ENCODE measurements at places on chromosomes 4 and X.
A peak's percentile ranks its signal among the peaks of the same experiment; 100 is the strongest.

GRCh38 chr4:61200916-61201526, 895 bp downstream of the ADGRL3 start:
- DNase-seq: no peak

DNA sequence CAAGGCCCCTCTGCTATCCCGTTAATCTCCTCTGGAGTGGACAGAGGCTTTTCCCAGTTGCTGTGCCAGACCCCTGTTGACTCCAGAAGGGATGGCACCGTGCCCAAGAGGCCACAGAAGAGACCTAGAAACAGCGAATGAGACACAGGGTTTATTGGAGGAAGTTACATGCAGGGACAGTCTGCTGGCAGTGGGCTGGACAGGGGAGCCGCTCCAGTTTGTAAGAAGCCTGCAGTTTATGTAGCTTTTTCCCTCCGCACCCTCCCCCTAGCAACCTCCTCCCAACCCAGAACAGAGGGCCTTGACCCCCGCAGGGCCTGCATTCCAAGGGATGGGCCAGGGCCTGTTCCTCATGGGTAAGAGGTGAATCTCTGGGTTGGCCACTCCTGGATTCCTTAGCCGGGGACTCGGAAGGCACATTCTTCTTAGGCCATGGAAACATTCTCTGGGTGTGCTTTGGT, 216.8 kb upstream of the PSAPL1 start:
- no peak for DNase-seq

GRCh38 chr4:141415651-141416050, 195.0 kb downstream of the ZNF330 start:
- DNase-seq: no peak

GRCh38 chrX:38192007-38192810, 28.5 kb downstream of the SRPX start:
- no peak for DNase-seq

DNA sequence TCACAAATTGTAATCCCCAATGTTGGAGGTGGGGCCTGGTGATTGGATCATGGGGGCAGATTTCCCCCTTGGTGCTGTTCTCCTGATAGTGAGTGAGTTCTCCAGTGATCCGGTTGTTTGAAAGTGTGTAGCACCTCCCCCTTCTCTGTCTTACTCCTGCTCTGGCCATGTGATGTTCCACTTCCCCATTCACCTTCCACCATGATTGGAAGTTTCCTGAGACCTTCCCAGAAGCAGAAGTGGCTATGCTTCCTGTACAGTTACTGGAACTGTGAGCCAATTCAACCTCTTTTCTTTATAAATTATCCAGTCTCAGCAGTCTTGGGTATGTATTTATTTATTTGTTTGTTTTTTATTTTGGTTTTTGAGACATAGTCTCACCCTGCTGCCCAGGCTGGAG, 143.2 kb downstream of the CPE start:
- no peak for DNase-seq

DNA sequence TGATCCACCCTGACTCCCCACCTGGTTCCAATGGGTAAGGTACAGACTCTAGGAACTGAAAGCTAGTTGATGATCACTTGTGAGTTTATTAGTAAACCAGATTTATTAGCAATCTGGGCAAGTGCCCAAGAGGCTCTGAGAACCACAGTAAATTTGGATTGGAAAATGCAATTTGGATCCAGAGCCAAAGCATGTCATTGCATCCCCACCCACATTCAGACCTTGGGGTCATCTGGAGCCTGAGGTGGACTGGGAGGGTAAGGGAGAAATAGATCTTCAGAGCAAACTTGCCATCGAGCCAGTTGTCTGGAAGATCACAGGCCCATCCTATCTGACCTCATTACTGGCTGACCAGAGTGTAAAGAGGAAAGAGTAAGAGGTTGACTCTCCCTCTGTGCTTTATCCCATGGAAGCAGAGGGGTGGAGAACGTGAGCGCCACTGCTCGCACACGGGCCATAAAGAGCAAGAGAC, 78.7 kb upstream of the RASGEF1B start:
- DNase-seq: no peak

DNA sequence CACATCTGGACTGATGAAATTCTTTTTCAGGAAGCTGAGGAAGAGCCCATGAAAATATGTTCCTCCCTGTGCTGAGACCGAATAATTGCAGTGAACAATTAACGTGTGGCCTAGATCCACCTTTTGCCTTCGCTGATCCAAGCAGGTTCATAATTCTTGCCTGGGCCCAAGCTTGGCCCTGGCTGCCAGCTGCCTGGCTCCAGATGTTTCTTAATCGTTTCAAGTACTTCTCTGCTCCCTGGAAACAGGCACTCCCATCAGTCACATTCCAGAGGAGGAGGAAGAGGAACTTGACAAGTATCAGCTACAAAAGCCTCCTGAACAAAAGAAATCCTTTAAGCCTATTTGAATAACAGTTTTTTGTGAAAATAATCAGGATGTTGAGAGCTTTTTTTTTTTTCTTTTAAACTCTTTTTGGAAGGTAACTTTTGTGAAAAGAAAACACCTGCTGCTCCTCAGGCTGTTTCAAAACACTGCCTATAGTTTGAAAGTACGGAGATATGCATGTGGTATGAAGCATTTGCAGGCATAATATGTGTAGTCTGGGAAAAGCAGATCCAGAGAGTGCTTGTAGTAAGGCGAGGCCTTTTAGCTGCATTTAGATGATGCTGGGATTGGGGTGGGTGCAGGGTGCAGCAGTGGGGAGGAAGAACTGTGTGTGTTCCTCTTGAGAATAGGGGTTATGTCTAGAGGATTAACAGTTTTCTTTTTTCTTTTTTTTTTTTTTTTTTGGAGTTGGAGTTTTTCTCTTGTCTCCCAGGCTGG, 154.4 kb downstream of the PTTG2 start:
- no peak for DNase-seq

DNA sequence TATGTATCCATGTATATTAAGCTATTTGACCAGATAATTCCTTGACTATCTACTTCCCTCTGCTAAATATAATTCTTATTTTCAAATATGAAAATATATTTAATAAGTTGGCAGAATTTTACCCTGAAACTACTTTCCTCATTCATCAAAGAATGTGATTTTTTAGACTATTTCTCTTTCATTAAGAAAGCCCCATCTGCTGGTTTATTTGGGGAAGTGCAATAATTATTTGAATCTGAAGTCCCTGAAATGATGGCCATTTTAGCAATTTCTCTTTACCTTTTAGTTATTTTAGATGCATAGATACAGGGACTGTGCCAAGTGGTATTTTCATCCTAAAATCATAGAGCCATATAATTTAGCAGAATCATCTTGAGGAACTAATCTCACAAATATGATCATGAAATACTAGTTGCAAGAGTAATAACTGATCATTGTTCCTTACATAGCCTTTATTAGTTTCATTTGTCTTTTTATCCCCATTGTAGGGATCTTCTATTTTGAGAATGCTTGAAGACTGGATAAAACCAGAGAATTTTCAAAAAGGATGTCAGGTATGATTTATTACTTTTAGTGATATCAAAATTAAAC, 39.0 kb downstream of the ENPEP start:
- DNase-seq: no peak

DNA sequence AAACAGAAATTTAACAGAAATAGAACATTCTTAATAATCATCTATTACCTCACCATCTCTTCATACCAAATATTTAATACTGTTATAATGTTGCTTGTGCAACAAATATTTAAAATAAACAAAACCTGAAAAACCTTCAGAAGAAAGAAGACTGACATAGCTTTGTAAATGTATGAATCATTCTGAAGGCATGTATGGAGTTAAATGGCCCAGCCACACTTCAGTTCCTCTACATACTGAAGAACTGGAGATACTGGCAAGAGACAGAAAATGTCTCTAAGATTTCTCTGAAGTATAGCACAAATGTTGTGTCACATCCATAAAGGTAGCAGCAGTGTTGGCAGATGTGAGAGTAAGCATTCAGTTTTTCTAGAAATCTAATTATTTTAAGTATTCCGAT, 275.3 kb upstream of the FGF13 start:
- no peak for DNase-seq

DNA sequence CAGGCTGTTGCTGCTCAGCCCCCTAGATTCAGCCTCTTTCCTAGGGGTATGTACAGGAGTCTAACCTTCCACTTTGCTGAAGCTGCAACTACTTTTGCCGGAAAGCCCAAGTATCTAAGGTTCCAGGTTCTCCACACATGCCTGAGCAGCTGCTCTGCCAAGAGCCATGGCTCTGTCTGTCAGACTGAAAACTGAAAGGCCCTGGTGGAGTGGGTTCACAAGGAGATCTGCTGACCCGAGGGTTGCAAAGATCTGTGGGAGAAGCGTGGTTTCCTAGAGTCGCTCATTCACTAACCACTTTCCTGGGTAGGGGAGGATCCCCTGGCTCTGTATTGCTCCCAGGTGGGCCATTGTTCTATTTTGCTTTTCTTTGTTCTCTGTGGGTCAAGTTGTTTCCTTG, 6.0 kb upstream of the PNMA6F start:
- DNase-seq: no peak

- DNase-seq: no peak
These were observed 173.1 kb downstream of the FSTL5 start for GRCh38 chr4:161990721-161991120.

- no peak for DNase-seq
These were observed 71.0 kb downstream of the LAS1L start for GRCh38 chrX:65463550-65463949.

DNA sequence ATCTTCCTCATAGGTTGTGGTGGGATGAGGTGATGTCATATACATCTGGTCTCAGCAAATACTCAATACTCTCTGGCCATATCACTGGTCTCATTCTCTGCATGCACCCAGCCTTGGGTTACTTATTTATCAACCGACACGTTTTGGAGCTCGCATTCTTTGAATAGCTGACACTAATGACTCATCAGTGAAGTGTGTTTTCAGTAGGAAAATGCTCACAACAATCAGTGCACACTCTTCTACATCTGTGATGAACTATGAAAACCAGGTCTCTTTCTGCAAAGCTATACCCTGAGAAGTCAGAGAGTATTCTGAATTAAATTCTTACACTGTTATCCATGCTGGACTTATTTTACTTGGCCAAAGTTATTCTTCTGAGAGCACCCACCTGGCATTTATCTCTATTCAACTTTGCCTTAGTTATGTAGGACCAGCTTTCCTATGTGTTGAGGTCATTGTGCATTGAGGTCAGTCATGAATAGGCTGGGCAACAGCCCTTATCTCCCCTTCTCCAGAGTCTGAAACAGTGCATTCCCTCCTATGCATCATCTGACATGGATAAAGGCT, 58.7 kb upstream of the DHX15 start:
- no peak for DNase-seq

DNA sequence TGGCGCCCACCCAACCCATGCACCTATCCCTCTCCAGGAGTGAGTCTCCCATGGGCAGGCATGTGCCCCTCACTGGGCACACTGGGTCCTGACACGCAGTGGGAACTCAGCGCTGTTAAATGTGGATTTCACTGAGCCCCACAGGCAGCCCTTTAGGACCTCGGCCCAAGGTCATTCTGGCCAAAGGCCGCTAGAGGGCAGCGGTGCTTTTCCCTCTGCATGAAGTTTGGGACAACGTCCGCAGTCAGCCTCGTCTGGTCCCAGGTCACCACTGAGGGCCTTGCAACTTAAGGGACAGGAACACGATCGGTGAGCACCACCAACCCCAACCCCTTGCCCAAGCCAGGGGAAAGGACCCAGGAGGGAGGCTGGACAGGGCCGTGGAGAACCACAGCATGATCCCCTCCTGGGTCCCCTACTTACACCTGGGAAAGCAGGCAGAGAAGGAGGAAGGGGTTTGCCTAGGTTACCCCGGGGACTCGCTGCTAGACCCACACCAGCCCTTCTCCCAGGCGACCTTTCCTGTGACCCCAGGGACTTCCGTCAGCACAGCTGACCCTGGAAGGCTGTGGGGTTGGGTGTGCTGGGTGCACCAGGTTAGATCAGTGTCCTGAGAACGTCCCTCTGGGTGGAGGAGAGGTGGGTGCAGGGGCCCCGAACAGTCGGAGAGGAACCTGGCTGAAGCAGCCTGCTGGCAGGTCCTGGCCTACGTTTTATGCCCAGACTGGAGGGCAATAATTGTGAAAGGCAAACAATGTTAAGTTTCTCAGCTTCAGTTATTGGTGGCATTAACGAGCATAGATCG, 24.0 kb downstream of the CYTL1 start:
- DNase-seq: no peak

GRCh38 chrX:148573119-148573518, 72.7 kb downstream of the AFF2 start:
- DNase-seq: no peak

- DNase-seq: no peak
These were observed 8.8 kb upstream of the IL3RA start for GRCh38 chrX:1327651-1328304.

GRCh38 chrX:57172544-57172943, 35.3 kb upstream of the SPIN2A start:
- peak; percentile 1 for DNase-seq

DNA sequence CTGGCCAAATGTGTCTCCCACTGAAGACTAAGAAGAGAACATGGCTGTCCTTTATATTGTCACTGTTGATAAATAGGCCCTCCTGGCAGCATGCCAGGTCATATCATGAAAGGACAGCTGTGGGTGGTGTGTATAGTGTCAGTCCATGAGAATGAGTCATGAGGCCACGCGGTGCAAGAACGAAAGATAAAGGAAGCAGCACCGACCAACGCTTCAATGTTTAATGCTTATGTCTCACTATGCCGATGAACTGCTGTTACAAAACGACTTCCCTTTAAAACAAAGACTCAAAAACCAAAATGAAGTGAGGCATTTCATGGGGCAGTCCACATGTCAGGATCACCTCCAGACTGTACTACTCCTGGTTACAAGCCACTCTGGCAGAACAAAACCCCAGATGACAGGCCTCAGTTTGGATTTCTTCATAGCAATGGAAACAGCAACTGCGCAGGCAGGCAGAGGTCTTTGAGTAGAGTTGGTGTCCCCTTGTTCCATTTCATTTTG, 5.2 kb upstream of the TCEANC start:
- no peak for DNase-seq

GRCh38 chr4:1728061-1728980, 7.0 kb downstream of the TACC3 start:
- no peak for DNase-seq

- no peak for DNase-seq
These were observed 50.3 kb downstream of the HMX1 start for GRCh38 chr4:8821151-8821950.

- no peak for DNase-seq
These were observed 103.4 kb downstream of the PDE5A start for GRCh38 chr4:119525005-119525749.

Measured in NCI-H446 treated with DMSO at 0.1 percent for 48 hours (cell line).